Bronchial epithelial cell (primary cell): ENCODE measurements at places on chromosomes 2 and 18. TPM values are rescaled to one million over a fixed set of nuclear protein-coding genes. Genes with fewer than 3 reads are reported as not detected.
A peak's percentile ranks its signal among the peaks of the same experiment; 100 is the strongest.

GRCh38 chr2:174546519-174547506 lies 50.8 kb downstream of the WIPF1 start:
- DNase-seq = peak; percentile 44

Gene OTX1
- total RNA-seq = 0.79 and 1.5 TPM in 2 replicates

Gene TMEM185B
- total RNA-seq = 20.8 and 21.5 TPM in 2 replicates

Gene MTCL1
- 10.0 and 12.7 TPM in 2 replicates for total RNA-seq

GRCh38 chr18:3552305-3552704 lies 102.3 kb downstream of the TGIF1 start:
- no peak for DNase-seq

DNA sequence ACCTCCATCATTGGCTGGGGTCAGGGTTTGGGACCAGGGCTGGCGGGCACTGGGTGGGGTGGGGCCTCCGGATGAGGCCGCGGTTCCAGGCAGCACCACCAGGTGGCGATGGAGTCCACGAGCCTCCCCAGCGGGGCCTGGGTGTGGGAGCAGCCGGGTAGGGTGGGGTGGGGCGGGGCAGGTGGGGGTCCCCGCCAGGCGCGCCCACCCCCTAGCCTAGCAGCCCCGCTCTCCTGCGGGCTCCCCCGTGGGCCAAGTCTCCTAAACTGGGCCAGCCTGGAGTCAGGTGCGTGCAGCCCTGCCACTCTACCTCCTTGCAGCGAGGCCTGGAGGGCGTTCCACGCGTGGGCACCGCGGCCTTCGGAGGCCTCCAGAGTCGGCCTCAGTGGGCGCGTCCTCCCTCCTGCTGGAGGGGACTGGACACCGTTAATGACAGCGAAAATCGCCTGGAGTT lies 187.5 kb downstream of the TWIST2 start:
- DNase-seq = no peak

Gene ZAP70
- total RNA-seq = not detected in 2 replicates

DNA sequence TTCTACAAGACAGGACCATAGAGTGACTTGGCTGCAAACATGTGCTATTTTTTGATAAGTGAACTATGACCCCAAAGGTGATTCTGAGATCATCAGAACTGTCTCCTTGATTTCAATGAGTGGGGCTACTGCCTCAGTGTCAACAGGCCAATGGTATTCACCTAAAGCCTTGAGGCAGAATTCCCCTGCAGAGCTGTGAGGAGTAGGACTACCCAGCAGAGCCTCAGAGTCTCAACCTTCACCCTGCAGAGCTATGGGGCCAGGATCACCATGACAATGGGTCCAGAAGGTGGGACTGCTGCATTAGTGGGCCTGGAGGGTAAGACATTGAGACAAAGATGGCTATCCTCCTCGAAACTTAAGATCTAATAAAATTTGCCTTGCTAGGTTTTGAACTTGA lies 1668.2 kb upstream of the SLC39A10 start:
- DNase-seq = no peak

- DNase-seq = peak; percentile 75
Observed at GRCh38 chr2:83850071-83850725, 608.9 kb downstream of the SUCLG1 start.

DNA sequence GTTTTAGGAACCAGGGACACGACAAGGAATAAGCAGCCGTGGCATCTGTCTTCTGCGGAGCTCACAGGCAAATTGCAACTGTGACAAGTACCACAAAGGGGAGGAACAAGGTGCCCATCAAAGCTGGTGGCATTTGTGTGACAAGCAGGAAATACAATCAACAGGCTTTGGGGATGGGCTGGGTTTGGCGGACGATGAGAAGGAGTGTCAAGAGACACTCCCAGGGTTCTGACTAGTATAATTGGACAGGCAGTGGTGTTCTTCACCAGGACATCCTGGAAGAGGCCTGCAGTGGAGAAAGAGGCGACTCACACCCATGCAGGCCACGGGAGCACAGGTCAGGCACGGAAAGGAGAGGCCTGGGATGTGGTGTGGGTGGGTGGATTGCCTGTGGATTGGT lies 14.2 kb upstream of the SPATA3 start:
- DNase-seq = no peak

- no peak for DNase-seq
Observed at GRCh38 chr2:219557791-219558785, 13.3 kb downstream of the OBSL1 start.

GRCh38 chr2:108399479-108399878 lies 21.7 kb downstream of the SULT1C4 start:
- DNase-seq = no peak

Gene SPP2
- total RNA-seq = not detected in 2 replicates

DNA sequence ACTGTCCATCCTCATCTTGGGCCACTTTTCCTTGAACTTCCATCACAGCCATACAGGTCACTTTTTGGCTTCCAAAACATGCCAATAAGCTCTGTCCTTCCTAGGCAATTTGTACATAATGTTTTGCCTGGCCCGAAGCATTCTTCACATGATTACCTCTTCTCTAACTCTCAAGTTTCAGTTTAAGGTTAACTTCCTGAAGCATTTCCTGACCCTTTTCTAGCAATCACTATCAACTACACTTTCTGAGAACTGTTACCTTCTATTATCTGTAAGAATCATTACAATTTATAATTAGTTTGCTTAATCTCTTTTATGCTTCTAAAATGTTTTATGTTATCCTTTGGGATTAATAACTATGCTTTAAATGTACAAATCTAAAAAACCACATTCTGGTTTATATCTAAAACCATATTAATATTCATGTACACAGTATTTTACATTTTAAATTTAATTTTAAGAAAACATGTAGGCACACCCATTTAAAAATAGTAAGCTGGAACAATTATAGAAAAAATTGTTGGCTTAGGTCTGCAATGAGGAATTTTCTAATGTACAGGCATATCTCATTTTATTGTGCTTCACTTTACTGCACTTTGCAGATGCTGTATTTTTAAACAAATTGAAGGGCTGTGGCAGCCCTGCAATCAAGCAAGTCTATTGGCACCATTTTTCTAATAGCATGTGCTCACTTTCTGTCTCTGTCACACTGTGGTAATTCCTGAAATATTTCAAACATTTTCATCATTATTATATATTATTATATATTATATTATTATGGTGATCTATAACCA lies 76.4 kb downstream of the C2orf74 start:
- DNase-seq = no peak

GRCh38 chr2:46644690-46645385 lies 165.5 kb downstream of the TMEM247 start:
- DNase-seq = peak; percentile 93

Gene CEP68
- 3.8 and 3.9 TPM in 2 replicates for total RNA-seq

GRCh38 chr2:30243231-30243630 lies 11.9 kb downstream of the LBH start:
- DNase-seq = no peak

- no peak for DNase-seq
Observed at GRCh38 chr18:22872900-22873537, 60.1 kb upstream of the RBBP8 start.

DNA sequence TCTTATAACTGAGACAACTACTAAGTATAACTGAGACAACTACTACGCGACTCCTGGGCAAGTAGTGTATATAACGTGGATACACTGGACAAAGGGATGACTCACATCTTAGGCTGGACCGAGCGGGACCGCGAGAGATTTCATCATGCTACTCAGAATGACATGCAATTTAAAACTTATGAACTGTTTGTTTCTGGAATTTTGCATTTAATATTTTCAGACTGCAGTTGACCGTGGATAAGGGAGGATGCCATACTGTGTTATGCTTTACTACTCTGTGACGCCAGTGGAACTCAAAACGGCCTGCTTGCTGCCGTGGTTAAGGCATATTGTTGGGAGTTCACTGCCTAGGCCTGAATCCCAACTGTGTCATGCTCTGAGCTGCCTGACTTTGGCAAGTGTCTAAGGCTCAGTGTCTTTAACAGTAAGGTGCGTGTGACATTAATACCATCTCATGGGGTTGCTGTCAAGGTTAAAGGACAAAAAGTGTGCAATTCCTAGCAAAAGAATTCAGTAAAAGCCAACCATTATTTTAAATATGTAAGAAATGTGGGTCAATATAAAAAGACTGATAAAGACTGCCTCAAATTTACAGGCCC lies 64.6 kb downstream of the BMP10 start:
- peak; percentile 78 for DNase-seq
